ENCODE measurements at places on chromosomes 12 and 14.

DNA sequence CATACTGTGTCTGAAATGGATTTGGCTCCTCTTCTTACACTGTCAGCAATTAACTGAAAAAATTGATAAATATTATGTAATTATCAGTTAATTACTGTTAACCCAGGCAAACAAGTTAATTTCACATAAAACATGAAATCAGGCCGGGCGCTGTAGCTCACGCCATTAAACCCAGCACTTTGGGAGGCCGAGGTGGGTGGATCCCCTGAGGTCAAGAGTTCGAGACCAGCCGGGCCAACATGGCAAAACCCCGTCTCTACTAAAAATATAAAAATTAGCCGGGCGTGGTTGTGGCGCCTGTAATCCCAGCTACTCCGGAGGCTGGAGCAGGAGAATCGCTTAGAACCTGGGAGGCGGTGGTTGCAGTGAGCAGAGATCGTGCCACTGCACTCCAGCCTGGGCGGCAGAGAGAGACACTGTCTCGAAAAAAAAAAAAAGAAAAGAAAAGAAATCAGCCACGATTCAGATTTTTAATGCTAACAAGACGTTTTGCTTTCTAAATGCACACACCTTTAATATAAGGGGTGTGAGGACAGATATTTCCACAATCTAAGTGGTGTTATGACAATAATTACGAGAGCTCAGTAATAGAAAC, 473 bp upstream of the TMEM19 start:
- no peak for DNase-seq

- DNase-seq = no peak
These were observed at the start of gene TOMM20L for GRCh38 chr14:58395812-58396788. Gene TOMM20L (plus strand): TSS chr14:58395930. CDS start chr14:58395958, 28 bp downstream.

DNA sequence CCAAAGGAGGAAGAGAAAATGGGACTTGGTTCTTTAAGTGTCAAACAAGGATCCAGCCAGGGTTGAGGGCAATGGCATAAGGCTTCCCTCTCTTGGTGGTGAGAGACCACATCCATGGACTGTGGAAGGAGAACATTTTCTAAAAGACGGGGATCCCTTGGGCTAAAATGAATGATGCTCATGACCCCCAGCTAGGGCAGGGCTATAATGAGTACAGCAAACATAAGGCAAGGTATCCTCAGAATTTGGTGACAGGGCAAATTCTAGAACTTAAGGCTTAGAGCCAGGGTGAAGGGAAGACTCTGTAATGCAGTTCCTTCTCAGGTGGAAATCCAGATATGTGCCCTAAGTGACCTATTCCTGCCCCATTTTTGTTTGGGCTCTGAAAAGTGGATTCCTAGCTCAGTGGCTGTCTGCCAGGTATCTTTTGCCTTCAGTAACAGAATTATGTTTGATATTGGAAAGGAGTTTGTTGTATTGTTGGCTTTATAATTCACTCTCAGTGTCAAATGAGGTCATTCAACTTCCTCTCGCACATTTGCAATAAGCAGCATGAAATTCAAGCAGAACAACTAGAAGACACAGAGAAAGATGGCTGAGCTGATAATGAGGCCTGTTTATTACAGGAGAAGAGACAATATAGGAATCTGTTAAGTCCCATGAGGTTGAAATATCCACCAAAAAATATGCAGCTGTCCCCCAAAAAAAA, 76.8 kb downstream of the DAD1 start:
- DNase-seq = no peak

DNA sequence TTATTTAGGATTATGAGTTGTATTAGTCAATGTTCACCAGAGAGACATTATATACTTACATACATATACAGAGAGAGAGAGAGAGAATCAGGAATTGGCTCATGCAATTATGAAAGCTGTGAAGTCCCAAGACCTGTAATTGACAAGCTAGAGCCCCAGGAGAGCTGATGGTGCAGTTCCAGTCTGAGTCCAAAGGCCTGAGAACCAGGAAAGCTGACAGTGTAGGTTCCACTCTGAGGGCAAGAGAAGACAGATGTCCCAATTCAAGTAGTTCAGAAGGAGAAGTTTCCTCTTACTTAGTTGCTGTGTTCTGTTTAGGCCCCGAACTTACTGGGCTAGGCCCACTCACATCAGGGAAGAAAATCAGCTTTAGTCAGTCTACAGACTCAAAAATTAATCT, 76.4 kb upstream of the FICD start:
- DNase-seq = no peak

- DNase-seq = no peak
These were observed 2.4 kb downstream of the ETNK1 start for GRCh38 chr12:22627371-22627770.

- DNase-seq = no peak
These were observed 96.9 kb downstream of the SYNE2 start for GRCh38 chr14:63949696-63950095.

DNA sequence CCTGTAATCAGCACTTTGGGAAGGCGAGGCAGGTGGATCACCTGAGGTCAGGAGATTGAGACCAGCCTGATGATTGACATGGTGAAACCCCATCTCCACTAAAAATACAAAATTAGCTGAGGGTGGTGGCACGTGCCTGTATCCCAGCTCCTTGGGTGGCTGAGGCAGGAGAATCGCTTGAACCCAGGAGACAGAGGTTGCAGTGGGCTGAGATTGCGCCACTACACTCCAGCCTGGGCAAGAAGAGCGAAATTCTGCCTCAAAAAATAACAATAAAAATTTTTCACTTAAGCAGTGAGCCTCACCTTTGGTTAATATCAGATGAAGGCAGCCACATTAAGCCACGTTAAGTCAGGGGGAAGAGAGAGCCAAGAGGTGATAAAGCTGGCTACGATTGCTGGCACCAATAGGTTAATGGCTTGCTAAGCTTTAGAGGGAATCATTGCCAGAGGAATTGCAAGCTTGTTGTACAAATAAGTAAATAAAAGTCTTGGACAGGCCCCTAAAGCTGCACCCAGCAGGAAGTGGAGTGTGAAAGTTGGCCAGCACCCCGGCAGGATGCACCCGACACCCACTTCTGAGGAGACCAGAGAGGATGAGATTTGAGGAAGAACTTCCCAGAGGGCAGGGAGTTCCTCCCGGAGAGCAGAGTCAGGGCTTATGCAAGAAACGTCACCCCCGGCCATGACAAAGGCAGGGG, 41.3 kb upstream of the TESC start:
- DNase-seq = no peak

DNA sequence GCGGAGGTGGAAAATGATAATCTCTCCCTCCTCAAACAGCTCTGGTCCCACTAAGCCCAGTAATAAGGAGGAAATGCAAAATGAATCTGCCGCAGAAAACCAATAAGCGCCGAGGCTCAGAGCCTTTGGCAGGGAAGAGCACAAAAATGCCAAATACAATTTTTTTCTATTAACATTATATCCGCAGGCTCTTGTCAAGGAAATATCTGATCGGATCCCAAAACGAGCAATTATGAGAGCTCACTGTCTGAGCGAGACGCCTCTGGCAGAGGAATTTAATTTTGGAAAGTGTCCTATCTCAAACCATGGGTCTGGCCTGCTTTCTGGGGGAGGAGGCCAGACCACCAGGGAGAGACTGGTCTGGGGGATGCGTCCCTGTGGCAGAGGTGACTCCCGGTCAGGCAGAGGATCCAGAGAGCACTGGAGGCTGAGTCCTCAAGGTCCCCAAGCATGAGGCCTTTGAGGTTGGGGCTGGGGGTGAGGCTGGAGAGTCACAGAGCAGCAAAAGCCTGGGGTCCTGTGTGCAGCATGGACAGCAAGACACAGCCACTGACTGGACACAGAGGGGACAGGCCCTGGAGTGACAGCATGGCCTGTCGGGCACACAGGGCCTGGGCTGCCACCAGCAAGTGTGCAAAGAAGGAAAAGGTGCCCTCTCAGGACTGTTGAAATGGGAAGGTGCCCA, 342.8 kb upstream of the SFSWAP start:
- no peak for DNase-seq

- no peak for DNase-seq
These were observed 23.7 kb upstream of the OSBPL8 start for GRCh38 chr12:76583301-76583700.

GRCh38 chr14:70635971-70636595, 5.6 kb upstream of the TTC9 start:
- no peak for DNase-seq

DNA sequence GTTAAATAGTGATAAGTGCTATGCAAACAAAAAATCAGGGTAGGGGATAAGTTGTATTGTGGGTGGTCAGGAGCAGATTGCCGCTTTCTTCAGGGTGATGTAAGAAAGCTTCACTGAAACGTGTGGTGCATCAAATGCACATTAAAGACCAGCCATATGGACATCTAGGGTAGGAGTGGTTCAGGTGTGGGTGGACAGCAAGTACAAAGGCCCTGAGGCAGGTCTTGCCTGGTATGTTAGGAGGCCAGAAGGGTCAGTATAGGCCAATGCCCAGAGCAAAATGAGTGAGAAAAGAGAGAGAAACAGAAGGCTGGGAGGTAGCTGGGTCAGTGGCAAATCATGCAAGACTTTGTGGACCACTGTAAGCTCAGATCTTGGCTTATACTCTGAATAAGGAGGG, 25.6 kb upstream of the CISTR start:
- DNase-seq = no peak

DNA sequence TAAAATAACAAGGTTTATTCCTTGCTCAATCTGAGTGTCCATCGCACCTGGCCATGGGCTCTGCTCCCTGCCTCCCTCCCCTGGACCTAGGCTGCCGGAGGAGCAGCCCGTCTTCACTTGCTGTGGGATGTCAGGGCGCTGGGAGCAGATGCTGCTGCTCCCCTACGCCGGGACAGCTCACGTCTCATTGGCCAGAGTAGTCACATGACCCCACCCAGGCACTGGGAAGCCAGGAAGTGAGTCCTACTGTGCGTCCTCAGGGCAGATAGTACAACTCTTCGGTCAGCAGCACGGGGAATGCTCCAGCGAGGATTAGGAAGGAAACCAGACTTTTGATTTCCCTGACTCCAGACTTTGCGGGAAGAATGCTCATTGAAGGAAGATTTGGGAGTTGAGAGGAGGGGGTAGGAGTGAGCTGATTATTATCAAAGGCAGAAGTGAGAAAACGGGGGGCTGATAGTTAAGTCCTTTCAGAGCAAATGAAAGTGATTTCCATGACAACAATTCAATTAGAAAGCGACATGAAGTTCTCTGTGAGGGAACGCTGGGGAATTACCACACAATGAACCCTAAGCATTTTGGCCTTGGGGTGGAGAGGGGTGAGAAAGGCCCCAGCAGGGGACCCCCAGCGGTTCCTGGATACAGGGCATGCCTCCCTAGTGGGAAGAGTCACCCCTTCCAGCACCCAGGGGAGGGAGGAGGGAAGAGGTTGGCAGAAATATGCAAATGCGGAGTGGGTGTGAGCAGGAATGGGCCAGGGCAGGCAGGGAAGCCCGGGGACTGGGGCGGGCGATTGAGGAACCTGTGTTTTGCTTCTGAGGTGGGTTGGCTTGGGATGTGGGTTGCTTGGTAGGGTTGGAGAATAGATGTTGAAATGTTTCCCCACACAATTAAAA, 215.5 kb downstream of the AACS start:
- DNase-seq = no peak

GRCh38 chr14:64080452-64080851, 213.7 kb downstream of the ESR2 start:
- no peak for DNase-seq

GRCh38 chr14:69693145-69693544, 73.8 kb upstream of the SRSF5 start:
- no peak for DNase-seq

DNA sequence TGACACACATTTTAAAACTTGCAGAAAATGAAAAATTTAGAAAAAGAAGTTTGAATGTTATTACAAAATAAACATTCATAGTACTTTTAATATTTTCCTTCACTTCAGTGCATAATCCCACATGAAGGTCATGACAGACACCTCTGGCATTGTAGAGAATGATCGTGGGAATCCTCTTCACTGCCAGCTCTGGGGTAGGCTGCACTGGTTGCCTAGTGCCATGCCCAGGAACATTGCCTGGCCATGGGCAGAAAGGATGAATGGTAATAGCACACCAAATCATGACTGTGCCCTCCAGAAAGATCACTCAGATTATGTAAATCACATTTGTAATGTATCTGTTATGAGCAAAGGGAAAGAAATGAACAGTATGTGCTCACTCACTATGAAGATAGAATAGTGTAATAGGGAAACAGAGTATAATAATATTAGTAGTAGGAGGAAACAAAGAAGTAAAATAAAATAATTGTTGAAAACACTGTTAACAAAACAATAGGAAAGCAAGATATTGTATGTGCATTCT, 161.6 kb downstream of the PLCZ1 start:
- no peak for DNase-seq

GRCh38 chr12:53213348-53213747, 6.3 kb upstream of the ITGB7 start:
- peak; percentile 87 for DNase-seq

- no peak for DNase-seq
These were observed 181.5 kb upstream of the PRKD1 start for GRCh38 chr14:30108975-30109700.

GRCh38 chr14:61188978-61189808, 91.9 kb downstream of the TMEM30B start:
- no peak for DNase-seq

DNA sequence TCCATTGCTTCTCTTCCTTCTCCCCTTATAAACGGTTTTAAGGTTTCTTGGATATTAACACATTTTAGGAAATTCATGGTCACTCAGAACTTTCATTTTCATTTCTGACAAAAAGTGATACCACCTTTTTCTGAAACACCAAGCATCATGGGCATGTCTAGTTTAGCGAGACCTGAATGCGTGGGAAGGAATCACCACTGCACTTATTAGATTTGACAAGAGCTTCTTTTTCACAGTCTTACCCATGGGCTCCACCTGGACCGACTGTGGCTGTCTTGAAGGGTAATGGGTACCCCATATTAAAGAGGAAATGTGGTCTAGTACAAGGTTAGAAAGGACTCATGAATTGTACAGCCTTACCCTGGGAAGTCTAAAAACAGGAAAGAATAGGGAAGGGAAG, 95.4 kb downstream of the KCNK10 start:
- no peak for DNase-seq

DNA sequence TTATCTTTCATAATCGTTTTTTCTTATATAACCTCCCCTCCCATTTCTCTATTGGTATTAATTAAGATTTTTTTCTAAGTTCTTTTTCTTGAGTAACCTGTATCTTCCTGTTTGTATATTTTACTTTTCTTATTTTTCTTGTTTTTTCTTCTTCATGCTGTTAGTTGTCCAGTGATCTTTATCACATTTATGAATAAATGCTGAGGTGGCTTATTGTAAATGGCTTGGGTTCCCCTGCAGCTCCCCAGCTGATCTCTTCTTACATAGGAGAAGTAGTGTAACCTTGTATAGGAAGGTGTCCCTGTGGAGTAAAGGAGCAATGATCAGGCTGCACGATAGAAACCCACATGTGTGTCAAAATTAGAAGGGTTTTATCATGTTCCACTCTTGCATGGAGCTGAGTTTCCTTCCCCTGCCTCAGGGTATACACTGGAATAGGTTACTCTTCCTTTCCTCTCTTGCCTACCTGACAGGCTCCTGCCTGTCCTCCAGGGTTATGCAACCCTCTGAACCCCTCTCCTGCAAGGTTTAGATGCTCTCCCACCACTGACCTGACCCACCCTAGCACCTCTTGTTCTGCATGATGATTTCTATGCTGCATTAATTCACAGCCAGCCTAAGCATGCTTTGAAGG, 334.8 kb upstream of the RGS6 start:
- no peak for DNase-seq

GRCh38 chr14:60220084-60220483, 28.9 kb upstream of the PPM1A start:
- no peak for DNase-seq

GRCh38 chr14:99729991-99730875, 46.1 kb downstream of the CYP46A1 start:
- no peak for DNase-seq

GRCh38 chr12:27008081-27008480, 6.1 kb downstream of the TM7SF3 start:
- DNase-seq = no peak
